ENCODE measurements at places on chromosomes 6 and 20.

DNA sequence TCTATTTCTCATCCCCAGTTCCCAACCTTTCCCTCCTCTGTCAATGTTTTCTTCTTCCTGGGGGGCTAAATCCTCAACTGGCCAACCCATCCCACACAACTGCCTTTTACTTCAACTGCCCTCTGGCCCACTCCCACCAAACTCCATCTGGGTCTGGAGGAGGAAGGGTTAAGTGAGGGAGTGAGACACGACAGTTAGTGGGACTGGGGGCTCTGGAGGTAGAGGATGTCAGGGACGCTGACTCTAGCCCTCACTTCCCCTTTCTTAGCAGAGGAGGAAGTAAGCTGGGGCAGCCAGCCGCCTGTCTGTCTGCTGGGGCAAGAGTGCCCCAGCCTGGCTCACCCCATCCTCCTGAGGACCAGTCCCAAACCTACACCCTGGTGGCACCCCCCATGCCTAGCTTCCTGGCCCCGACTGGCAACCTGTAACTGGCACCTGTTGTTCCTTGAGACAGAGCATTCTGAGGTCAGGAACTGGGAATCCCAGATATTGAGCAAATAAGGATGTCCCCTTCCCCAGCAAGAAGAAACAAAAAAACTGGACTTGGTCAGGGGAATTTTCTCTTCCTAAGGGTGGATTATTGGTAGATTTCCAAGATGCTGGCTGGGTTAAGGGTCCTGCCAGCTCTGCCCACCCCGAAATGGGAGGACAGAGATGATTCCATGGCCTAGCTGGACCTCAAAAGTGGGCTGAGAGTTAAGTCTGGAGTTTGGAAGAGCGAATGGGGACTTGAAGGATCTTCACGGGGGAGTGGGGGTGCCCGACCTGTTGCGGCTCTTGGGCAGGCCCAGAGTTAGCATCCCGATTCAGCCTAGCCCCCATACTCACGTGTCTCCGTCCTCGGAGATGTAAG is 971 bp downstream of the NFKBIE start:
- no peak for DNase-seq

GRCh38 chr6:134373282-134373922 is 55.5 kb upstream of the SGK1 start:
- DNase-seq = no peak

- DNase-seq = no peak
These were observed 46.6 kb downstream of the TPBG start for GRCh38 chr6:82410151-82410648.

GRCh38 chr20:62632575-62633090 is 9.7 kb upstream of the SLCO4A1 start:
- no peak for DNase-seq

DNA sequence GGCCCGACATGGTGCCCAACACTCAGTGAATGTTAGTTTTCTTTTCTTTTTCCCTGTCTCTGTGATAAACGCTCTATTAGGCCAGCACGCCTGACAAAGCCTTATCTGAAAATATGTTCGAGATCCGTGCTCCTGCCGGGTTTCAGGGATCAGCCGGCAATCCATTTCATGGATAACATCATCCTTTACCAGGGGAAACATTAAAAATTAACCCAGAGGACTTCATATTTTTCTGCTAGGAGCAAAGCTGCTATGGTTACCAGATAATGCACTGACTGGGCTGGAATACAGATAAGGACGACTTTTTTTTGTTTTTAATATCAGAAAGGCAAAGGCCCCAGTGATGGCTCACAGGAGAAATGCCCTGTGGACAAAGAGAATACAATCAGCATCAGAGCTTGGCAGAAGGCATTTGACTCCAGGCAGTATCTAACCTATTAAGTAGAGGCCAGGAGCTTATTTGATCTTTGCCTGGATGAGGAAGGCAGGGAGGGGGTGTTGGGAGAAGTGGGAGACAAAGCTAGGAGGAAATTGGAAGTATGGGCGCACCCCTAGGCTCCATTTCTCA is 482.0 kb upstream of the CHD6 start:
- no peak for DNase-seq

- DNase-seq = no peak
These were observed 189.5 kb downstream of the TMEM242 start for GRCh38 chr6:157133856-157134255.

DNA sequence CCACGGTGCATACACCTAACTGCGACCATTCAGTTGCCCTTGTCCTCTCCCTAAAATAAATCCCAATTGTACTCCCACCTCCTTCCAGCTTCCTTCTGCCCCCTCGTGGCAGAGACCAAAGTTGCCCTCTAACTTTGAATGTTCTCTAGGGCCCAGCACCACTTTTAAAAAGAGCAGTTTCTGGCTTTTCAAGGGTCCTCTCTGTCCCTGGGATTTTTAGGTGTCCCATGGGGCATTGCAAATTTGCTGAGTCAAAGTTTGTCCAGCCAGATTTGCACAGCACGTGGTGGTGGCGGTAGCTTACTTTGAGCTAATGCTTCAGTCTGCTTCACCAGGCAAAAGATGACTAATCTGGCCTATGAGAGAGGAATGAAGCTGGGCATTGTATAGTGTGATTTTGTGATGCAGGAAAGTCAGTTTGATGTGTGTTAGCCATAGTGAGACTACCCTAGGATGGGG is 100.2 kb downstream of the PERP start:
- DNase-seq = no peak

DNA sequence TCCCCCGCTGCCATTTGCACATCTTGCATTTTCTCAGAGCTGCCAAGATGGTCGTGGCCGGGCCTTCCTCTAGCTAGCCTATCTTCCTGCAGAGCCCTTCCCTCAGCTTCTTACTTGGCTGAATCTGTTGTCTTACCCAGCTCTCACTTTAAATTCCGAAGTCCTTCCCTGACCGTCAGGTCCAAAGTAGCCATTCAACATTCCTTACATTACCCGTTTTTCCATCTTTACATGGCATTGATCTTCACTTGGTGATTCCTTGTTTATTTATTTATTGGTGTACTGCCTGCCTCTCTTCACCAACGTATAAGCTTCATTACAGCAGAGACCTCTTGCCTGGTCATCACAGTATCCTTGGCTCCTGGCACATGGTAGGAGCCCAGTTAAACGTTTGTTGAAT is 137.4 kb upstream of the ESR1 start:
- no peak for DNase-seq

DNA sequence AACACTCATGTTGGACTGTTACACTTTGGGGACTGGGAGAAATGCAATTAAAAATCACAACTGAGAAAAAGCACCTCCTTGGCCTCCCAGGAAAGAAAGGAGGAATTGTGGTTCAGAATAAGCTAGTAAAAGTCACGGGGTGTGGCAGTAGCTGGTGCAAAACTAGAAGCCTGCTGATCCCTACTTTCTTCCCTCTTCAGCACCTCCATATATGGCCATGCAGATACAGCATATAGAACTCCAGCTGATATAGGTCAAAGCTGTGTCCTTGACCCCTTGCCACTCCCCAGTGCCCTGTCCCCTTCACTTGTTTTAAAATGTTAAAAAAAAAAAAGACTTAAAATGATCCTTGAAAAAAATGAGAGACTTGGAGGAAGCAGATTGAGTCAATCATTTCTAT is 5.5 kb upstream of the FLRT3 start:
- DNase-seq = no peak

- no peak for DNase-seq
These were observed 12.8 kb upstream of the SLC4A11 start for GRCh38 chr20:3251806-3252205.

DNA sequence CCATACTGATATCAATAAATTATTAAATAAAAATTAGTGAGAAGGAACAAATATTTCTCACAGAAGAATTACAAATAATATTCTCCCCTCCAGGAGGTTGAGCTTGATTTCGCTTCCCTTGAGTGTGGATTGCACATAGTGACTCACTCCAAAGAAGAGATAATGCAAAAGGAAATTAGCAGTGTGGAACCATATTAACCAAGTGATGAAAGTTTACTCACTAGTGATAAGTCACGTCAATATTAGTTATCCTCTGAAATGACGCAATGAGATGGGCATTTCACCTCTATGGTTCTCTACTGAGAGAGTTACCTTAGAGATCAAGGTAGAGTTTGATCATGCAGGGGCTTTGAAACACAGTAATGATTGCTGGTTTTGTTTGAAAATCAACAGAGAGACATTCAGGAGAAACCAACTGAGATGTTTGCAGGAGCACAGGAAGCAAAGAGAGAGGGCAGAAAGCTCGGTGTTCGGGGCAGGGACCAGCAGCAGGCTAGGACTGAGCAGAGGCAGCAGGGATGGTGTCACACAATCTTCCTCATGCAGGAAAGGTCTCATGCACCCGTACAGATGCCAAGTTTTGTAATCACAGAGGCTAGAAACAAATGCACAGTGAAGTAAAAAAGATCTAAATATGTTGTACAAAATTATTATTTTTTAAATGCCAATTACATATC is 634.5 kb downstream of the QKI start:
- no peak for DNase-seq

DNA sequence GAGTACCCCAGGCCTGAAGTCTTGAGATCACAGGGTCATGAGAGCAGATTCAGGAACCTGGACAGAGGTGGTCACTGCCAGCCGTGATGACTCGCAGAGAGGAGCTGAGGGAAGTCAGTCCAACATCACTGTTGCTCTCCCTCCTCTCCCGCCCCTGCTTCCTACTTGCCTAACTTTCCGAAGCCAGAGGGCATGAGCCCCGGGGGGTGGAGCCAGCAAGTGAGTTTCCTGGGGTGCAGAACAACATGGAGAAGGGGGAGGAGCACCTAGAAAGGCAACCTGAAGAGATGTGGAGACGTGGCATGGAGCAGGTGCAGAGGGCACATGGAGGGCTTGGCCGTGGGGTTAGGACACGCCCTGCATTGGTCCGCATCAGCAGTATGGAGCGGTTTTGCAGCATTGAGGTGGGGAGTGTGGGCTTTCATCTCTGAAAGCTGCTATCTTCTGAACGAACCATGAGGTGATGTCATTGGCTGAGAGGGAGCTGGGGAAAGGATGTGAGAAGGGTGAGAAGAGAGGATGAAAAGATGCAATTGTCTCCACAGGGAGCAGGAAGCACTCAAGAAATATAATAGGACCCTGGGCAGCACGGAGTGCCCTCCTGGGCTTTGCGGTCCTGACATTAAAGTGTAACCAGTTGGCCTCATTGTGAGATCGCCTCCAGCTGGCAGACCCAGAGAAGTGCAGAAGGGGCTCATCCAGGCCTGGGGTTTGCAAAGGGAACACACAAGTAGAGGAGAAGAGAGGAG is 25.0 kb downstream of the GDAP1L1 start:
- DNase-seq = no peak

GRCh38 chr6:109239651-109240321 is 142.5 kb downstream of the CD164 start:
- no peak for DNase-seq

GRCh38 chr6:167404385-167405049 is 79.6 kb downstream of the TTLL2 start:
- DNase-seq = no peak

- DNase-seq = no peak
These were observed 147.7 kb downstream of the GMPR start for GRCh38 chr6:16386057-16386456.

DNA sequence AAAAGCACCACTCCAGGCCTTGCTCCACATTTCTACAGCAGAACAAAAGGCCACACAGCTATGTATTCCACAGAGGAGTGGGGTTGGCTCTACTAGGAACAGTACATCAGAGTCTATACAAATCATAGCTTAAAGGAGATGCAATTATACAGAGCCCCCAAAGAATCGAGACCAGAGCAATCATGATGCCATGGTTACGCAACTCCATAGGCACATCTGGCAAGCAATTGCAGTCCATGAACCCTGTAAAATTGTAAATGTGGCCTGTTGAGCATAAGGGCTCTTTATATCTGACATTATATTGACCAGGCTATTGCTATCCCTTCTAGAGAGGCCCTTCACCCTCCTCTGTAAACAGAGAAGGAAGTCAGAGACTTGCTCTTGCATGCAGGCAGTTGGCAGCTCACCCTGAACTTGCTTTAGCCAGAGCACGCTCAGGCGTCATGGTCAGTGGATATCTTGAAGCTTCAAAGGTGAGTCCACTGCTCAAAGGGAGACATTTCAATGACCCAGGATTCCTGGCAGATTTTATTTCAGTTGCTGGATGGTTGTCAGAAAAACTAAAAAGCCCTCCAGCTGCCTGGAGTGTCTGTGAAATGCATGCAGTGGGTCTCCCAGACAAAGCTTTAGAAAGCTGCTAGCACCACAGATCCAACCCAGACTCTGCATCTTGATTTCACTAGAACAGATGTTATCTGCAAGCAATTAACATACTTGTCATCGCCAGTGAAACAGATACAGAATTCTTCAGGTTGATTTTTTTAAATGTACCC is 357.2 kb downstream of the CENPW start:
- DNase-seq = no peak

DNA sequence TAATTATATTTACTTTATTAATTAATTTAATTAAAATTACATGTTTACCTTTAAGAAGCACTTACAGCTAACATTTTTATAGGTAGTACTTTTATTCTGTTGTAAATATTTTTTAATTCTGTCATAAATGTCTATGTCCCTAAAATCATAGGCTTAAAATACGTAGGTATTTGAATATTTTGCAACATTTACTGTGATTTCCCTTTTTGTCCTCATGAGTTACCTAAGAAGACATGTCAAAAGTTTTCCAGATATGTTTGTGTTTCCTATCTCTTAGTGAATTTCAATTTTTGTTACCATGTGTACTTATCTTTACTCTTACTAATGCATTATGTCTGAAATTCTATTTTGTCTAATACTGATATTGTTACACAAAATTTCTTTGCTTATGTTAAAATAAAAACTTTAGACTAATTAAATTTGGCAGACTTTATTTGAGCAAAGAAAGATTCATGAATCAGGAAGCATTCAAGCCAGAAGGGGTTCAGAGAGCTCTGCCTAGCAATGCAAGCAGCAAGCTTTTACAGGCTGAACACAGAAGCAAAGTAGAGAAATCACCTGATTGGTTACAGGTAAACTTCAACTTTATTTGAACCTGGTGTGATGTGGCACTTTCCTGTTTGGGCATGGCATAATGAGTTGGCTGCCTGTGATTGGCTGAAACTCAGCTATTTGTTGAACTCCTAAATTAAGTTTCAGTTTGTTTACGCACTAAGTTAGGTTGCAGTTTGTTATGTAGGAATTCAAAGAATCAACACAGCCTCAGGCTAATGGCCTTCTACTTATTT is 123.2 kb upstream of the TMEM170B start:
- DNase-seq = no peak

DNA sequence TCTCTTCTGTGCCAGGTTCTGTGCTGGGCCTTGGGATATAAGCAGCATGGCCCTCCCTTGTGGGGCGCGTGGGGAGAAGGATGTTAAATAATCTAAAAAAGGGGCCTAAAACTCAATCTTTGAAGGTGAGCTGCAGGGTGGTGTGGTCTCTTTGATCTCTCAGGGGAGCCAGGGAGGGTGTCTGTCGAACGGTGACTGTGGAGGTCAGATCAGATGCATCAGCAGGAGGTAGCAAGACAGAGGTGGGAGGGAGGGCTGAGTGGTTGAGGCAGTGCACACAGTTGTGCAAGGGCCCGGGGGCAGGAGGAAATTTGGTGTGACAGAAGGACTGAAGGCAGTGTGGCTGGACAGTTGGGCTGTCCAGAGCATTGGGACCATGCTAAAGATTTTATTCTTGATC is 287.3 kb downstream of the BMP7 start:
- no peak for DNase-seq

GRCh38 chr20:14232650-14233049 is 104.8 kb downstream of the FLRT3 start:
- no peak for DNase-seq

GRCh38 chr20:18705910-18706309 is 107.7 kb upstream of the SCP2D1 start:
- DNase-seq = no peak

All from activated gamma-delta T cell treated with anti-CD3 and anti-CD28 coated beads, Interleukin-2, amount 50 U/mL, for 16 hours (primary cell).